ENCODE measurements at places on chromosomes 6 and 20.
A peak's percentile ranks its signal among the peaks of the same experiment; 100 is the strongest.

DNA sequence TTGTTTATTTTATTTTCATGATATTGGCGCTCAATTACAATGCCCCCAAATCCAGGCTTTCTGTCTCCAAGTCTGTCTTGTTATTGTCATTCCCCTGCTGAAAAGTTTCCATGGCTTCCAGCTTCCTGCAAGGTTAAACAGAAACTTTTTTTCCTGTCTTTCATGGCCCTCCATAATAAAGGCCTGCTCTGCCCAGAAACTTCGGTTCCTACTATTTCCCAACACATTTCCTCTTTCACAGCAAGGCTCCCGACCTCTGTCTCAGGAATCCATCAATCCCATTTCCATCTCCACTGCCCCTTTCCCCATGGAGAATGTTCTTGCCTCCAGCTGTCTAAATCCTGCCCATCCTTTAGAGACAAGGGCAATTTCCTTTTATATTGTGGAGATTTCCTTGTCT is 365.2 kb upstream of the JARID2 start:
- DNase-seq = no peak

DNA sequence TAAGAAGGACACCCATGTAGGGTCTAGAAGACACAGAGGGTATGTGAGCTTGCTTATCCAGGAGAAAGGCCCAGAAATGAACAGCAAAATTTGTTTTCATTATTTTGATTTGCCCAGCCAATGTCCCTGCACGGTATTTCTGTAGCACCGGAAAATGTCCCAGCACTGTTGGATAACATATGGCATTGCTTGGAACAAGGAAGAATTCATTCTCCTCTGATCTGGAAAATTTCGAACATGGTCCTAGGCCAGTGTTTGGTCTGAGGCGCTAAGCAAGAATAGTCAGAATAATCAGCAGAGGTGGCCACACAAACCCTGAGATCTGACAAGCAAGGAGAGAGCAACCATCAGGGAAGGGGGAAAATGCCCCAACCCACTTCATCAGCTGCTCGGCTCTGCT is 26.6 kb downstream of the ROS1 start:
- no peak for DNase-seq

DNA sequence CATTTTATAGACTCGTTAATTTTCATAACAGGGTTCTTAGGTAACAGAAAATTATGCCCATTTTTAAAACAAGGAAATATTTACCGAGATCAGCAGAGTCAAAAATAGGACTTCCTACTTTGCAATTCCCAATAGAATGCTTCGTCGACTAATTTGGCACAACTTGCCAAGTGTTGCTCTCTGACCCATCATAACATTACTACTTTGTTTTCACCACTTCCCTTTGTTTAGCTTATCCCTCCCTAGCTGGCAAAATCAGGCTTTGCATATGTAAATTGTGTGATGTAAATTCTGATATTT is 914 bp upstream of the RANBP9 start:
- no peak for DNase-seq

GRCh38 chr20:21238818-21239536 is 64.2 kb upstream of the XRN2 start:
- DNase-seq = no peak

DNA sequence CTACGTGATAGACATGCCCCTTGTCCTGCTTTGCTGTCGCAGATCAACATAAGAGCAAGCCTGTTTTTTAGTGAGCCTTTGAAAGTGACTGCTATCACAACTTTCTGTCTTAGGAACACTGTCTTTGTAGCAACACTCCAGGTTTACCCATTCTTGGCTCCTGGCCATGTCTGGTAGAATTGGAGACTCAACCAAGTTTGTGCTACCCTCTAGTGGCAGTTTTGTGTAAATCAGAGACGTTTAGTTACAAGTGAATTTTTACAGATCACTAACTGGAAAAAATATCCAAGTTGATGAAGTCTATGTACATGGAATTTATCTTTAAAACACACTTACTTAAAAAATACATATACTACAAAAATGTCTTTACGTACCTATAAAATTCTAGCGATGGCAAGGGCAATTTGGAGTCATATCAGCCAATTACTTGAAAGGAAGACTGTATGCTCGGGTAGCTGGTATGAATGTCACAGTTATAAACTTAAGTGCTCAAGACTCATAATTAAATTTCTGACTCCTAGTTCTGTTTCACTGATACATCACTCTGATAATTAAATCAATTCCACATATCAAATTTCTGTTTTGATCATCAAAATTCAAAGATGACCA is 101.4 kb downstream of the ADGB start:
- no peak for DNase-seq

DNA sequence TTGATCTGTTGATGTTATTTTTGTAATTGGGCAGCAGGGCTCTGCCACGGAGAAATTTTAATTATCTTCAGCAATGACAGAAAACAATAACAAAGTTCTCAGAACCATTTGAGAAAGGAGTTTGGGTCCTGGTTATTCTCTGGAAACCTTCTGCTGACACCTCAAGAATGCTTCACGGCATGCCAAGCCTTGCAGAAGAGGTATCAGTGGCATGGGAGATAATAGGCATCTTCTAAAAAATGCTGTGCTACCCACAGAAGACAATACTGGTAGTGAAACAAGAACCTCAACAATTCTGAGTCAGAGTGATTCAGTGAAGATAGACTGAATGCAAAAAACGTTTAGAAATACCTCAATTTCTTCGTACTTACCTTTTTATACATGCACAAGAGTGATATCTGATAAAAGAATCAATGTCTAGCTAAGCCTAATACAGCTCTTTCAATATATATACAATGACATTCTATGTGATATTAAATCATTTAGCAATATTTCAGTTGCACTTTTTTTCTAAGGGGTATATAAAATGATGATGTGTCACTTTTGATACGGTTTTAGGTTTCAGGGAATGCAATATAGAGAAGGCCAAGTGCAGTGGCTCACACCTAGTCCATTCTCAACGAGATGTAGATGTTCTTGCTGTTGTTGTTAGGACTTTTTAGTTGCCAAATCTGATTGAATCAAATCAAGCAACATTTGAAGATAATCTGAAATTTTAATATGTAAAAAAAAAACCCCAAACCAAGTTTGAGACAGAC is 110.4 kb upstream of the COL21A1 start:
- no peak for DNase-seq

GRCh38 chr20:50948132-50948785 is 10.1 kb downstream of the DPM1 start:
- no peak for DNase-seq

GRCh38 chr20:62501801-62502495 is 26.2 kb upstream of the GATA5 start:
- peak; percentile 32 for DNase-seq

All from activated CD8-positive, alpha-beta memory T cell treated with anti-CD3 and anti-CD28 coated beads for 4 hours (primary cell).